ENCODE measurements at places on chromosomes 11 and 22.

GRCh38 chr11:46741600-46742484 lies 22.8 kb downstream of the F2 start:
- no peak for DNase-seq

DNA sequence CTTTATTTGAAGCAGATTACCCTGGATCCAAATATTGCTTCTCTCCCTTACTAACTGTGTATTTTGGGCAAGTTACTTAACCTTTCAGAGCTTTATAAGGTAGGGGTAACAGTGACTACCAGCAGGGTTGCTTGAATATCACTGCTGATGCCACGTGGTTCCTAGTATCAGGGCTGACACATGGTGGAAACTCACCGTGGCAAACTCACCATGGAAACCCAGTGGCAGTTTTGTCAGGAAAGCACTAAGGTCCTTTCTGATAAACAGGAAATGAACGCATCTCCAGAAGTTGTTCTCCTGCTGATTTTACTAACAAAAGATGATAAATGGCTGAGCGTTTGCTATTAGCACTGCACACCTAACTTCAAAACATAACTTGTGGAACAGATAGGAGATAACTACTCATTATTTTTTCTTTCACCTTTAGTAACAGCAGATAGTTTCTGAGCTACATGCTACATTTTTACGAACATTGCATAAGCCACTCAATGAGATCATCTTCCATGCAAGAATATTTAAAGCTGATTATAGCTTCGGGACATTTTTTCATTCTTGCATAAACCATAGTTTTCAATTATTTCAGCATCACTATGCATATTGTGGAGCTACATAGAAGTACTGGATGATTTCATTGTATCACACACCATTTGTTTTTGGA lies 59.7 kb upstream of the RAG2 start:
- no peak for DNase-seq

GRCh38 chr22:20102203-20102780 lies 13.6 kb upstream of the RANBP1 start:
- DNase-seq, result no peak

- no peak for DNase-seq
Observed at GRCh38 chr11:106271086-106271485, 193.6 kb downstream of the AASDHPPT start.

DNA sequence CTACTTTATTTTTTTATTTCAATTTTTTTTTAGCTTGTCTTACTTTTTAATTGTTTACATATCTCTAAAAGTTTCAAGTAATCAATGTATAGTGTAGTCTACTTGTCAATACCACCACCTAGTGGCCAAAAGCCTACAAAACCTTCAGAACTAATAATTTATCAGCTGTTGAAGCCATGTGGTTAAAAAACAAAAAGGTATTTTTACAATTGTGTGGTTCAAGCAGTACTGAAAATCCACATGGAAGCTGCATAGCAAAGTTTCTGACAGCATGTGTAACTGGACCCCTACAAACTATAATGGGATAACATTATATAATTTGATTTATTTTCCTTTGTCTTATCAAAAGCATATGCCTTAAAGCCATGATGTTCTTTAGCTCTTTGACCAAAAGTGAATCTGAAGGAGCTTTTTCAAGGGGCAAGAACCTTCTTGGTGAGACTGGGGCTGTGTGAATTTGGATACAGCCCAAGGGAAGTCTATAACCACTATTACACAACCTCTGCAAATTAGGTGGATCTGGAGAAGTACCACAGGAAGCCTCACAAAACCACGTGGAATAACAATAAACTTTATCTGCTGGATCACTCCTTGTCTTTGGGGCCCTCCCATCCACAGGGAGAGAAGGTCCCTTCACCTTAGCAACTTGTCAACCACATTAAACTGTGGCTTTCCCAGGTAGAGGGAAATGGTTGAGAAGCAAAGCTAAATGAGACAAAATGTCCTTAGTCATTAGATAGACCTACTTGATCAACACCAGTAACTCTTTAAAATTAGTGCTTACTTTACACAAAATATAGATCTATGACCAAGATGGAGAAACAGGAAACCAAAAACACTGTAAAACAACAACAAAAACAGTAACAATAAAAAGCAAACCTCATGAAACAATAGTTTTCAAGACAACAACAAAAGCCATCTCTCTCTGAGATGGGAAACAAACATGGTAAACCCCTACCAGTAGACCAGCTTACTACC lies 9.9 kb downstream of the NARS2 start:
- no peak for DNase-seq

- DNase-seq, result peak; percentile 60
Observed at GRCh38 chr11:119585043-119585781, 143.8 kb downstream of the NECTIN1 start.

GRCh38 chr11:69333149-69333710 lies 39.3 kb downstream of the MYEOV start:
- DNase-seq, result no peak
